SK-N-SH (cell line): ENCODE measurements at places on chromosomes 1 and 21. TPM values are rescaled to one million over a fixed set of nuclear protein-coding genes. Genes with fewer than 3 reads are reported as not detected.

Gene ST6GALNAC5
- 10.6 and 11.1 TPM in 2 replicates for polyA plus RNA-seq

Gene NCMAP
- polyA plus RNA-seq: 0.02 TPM in 1 of 2 replicates, not detected in the other

Gene ESPN
- 0.13 and 0.33 TPM in 2 replicates for polyA plus RNA-seq

Gene SNX7
- polyA plus RNA-seq: 16.0 and 51.3 TPM in 2 replicates

Gene B3GALT5
- polyA plus RNA-seq: 0.35 and 0.36 TPM in 2 replicates

Gene ODF2L
- polyA plus RNA-seq: 5.3 and 7.9 TPM in 2 replicates

Gene ZBTB8B
- polyA plus RNA-seq: 0.08 and 0.16 TPM in 2 replicates

Gene ASPM
- 3.0 and 3.3 TPM in 2 replicates for polyA plus RNA-seq

Gene GRHL3
- 0.05 TPM in 1 of 2 replicates, not detected in the other for polyA plus RNA-seq

Gene CPLANE2
- 6.5 and 8.6 TPM in 2 replicates for polyA plus RNA-seq

Gene CELSR2
- 1.7 and 3.5 TPM in 2 replicates for polyA plus RNA-seq

Gene OR10X1
- not detected in 2 replicates for polyA plus RNA-seq

Gene CA14
- 0.08 and 0.16 TPM in 2 replicates for polyA plus RNA-seq

Gene RGS18
- not detected in 2 replicates for polyA plus RNA-seq
